ENCODE measurements at places on chromosomes 2 and 18.

DNA sequence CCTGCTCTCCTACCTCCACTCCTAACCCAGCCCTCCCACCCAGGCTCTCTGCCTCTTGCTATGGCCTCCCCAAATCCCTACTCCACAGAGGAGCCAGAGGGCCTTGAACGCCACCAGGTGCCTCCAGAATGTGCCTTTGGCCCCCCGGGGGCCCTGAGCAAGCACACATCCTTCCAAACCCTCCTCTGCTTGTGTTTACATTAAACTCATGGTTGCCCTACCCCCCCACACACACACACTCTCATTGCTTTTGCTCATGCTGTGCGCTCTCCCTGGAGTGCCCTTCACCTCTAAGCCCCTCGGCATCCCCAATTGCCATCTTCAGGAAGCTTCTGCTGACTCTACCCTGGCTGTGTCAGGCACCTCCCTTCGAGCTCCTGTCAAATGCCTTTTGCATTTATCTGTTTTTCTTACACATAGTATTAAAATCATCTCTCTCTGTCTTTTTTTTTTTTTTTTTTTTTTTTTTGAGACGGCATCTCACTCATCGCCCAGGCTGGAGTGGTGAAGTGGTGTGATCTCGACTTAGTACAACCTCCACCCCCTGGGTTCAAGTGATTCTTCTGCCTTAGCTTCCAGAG lies 16.3 kb upstream of the TET3 start:
- DNase-seq, result peak; percentile 62

GRCh38 chr18:61998335-61998734 lies 105.5 kb upstream of the RNF152 start:
- no peak for DNase-seq

- no peak for DNase-seq
These were observed 58.8 kb downstream of the AGAP1 start for GRCh38 chr2:235552671-235553070.

GRCh38 chr2:217756375-217757107 lies 246.3 kb downstream of the TNS1 start:
- peak; percentile 16 for DNase-seq

DNA sequence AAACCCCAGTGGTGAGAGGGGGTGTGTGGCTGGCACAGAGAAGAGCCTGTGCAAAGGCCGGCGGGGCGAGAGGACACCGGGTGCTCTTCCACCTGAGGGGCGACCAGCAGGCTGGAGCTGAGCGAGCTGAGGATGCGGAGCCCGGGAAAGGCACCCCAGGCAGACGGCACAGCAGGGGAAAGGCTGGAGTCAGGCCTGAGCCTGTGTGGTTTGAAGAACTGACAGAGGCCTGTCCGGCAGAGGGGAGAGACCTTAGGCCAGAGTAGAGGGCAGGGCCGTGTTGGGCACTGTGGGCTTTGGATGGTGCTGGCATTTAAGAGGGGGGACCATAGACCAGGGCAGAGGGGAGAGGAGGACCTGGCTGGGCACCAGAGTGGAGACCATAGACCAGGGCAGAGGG lies 149.8 kb downstream of the RTP5 start:
- DNase-seq, result no peak

DNA sequence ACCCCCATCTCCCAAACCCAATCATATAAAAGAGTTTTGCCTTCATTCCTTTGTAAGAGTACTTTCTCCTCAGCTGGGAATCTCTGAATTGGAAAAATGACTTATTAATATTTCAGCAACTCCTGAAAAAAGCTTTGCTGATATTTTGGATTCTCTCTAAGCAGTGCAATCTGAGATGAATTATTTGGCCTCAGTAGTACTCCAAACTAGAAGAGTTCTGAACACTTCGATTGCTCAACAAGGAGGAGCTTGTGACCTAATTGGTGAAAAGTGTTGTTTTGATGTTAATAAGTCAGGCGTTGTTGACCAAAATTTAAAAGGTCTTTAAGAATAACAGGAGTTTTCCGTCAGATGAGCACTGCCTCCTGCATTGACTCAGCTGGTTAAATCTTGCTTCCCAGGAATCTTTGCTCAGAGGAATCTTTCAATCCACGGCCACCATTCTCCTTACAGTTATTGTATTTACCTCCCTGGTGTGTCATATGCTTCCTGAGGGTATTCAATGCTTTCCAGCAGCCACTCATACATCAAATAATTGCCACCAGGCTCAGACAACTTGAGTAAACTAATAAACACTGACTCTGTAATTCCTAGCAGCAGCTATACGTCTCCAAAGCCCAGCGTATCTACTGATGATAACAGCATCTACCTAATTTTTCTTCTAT lies 24.5 kb upstream of the LIPG start:
- DNase-seq, result no peak
